Stimulated activated naive CD8-positive, alpha-beta T cell treated with anti-CD3 and anti-CD28 coated beads, Interleukin-15, amount 100 ng/mL, for 72 hours (primary cell): ENCODE measurements at places on chromosomes 5 and 9.

GRCh38 chr9:84340535-84340934 is at the start of gene SLC28A3:
SLC28A3 (minus strand) TSS chr9:84340758; CDS start chr9:84340633, 125 bp downstream.
- no peak for DNase-seq

- no peak for DNase-seq
Observed at GRCh38 chr9:110179734-110180133, 28.2 kb downstream of the C9orf152 start.

DNA sequence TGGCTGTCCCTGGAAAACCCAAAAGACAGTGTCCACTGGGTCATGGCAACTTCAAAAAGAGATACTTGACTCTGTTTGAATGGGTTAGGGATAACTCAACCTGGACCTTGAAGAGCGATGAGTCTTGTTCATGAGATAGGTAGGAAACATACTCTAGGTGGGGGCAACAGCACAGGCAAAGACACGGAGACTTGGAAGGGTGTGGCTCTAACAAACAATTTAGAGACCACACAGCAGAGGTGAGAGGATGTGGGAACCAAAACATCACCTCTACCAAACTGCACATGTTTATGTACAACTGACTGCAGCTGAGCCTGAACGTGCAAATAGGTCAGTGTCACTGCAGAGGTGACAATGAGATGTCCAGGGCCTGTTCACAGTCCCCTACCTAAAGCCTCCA is 247.7 kb upstream of the ADRA1B start:
- no peak for DNase-seq

DNA sequence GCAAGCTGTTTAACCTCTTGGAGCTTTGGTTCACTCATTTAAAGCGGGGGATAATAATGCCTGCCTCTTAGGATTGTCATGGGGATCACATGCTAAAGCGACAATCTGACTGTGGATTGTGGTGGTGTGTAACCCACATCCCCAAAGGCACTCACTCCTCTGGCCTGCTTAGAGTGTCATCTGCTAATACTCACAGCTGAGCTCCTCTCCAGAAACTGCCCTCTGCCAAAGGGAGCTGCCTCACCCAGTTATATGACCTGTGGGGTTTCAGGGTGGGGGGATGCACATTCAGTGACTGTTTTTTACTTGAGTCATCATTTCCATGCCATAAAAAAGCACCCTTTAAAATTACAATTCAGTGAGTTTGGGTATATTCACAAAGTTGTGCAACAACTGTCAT is 110.0 kb upstream of the SPOCK1 start:
- DNase-seq = no peak

GRCh38 chr5:54469622-54470021 is 14.1 kb downstream of the HSPB3 start:
- DNase-seq = no peak
